ENCODE measurements at places on chromosomes 1 and 21. TPM values are rescaled to one million over a fixed set of nuclear protein-coding genes. Genes with fewer than 3 reads are reported as not detected.

OLIG2 gene
- not detected for total RNA-seq

NTNG1 gene
- total RNA-seq = 6.4 TPM

FCRLB gene
- 1.6 TPM for total RNA-seq

PODN gene
- 20.9 TPM for total RNA-seq

MYBPHL gene
- total RNA-seq = not detected

RAB42 gene
- 2.2 TPM for total RNA-seq

SPRR1B gene
- not detected for total RNA-seq

SUMO3 gene
- total RNA-seq = 77.2 TPM

KMO gene
- 0.33 TPM for total RNA-seq

GLIS1 gene
- 1.4 TPM for total RNA-seq

ETV3L gene
- total RNA-seq = not detected

DHCR24 gene
- 61.4 TPM for total RNA-seq

TMPRSS3 gene
- total RNA-seq = not detected

OR2L8 gene
- not detected for total RNA-seq

PDXK gene
- total RNA-seq = 187 TPM

TADA1 gene
- 7.7 TPM for total RNA-seq

CBR3 gene
- 5.8 TPM for total RNA-seq

UBIAD1 gene
- total RNA-seq = 8.1 TPM

S100A8 gene
- not detected for total RNA-seq

VPS45 gene
- 28.1 TPM for total RNA-seq

GNG12 gene
- total RNA-seq = 184 TPM

MFAP2 gene
- 39.9 TPM for total RNA-seq

GSTM5 gene
- 4.1 TPM for total RNA-seq

SFN gene
- total RNA-seq = 0.20 TPM

TMPRSS2 gene
- not detected for total RNA-seq

SLAMF8 gene
- not detected for total RNA-seq

DCST1 gene
- total RNA-seq = not detected

LEMD1 gene
- total RNA-seq = not detected

ADGRL2 gene
- total RNA-seq = 378 TPM

NECAP2 gene
- total RNA-seq = 78.7 TPM

B3GALT5 gene
- 0.10 TPM for total RNA-seq

RGS13 gene
- not detected for total RNA-seq

TCP10L gene
- total RNA-seq = 0.26 TPM

KCNT2 gene
- 6.6 TPM for total RNA-seq

Measured in smooth muscle cell of the pulmonary artery (primary cell).